ENCODE measurements at places on chromosomes 1 and 21.
A peak's percentile ranks its signal among the peaks of the same experiment; 100 is the strongest.

DNA sequence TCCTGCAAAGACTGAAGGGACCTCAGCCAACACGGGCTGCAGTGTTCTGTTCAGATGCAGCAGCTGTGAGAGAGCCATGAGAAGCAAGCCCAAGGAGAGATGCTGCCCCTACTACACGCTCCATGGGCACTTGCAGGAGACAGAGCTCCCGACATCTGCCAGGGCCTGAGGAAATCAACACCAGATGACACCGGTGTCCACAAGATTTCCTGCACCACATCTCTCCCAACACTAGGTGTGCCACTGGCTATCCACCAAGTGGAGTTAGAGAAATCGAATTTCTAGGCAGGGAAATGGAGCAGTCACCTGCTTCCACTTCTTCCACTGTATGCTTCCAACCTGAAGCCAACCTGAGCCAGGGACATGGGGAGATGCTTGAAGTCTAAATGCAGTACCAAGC is 445.3 kb downstream of the RWDD3 start:
- DNase-seq = no peak

DNA sequence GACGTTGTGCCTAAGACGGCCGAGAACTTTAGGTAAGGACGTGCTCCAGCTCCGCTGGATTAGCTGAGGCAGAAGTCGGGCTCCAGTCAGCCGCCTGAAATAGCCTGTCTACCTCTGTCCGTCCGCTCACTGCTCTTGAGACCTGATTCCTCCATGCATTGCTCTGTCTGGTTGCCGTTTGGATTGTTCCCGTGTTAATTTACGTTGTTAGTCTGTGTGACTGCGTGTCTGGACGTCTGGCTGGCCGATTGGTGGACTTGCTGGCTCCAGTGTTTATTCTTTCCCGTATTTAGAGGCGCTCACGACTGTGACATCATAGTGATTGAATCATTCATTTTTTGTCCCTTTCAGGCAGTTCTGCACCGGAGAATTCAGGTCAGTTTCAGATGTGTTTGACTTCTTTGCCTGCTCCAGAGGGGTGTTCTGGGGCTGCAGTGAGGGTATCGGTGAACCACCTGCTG is 684 bp downstream of the PPIH start:
- no peak for DNase-seq

GRCh38 chr1:195964516-195964915 is 643.7 kb downstream of the KCNT2 start:
- DNase-seq = no peak

DNA sequence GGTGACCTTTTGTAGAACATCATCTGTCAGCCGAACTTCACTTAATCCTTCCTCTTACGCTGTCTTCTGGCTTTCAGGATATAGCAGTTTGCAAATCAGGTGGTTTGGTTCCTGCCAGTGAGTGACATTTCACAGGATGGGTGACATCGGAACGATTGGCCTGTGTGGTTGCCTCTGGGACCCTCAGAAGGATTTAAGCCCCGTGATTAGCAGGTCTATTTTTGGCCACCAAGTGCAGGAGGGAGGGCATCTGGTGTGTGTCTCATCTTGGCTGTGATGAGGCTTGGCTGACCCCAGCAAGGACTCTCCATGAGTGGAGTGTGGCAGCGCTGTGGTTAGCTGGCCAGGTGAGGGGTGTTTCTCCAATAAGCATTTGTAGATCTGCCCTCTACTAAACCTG is 407.6 kb upstream of the VAMP3 start:
- DNase-seq = no peak

DNA sequence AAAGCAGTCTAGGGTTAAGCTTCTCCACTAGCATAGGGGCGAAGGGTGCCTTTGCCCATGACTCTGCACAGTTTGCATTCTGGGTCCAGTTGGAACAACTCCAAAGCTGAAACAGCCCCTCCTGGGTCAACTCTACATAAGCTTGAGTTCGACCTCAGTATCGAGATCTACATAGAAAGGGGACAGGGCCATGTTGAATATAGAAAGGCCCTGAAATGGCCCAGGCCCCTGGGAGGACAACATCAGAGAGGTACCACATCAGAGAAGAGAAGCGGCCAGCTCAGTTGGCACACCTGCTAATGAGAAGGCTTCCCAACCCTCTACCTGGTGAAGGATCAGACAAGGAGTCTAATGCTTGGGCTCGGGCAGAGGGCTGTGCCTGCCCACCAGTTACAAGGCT is 1.6 kb downstream of the DENND2D start:
- DNase-seq = no peak

DNA sequence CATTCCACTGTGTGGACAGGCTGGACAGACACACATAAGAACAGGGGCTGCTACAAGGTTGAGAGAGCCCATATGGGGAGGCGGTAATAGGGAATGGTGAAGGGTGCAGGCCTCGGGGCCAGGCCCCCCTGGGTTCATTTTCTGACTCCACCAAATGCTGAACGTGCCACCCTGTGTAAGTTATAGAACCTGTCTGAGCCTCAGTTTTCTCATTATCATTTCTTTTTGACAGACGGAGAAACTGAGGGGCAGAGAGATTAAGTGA is 569.5 kb downstream of the PTPRU start:
- DNase-seq = no peak

DNA sequence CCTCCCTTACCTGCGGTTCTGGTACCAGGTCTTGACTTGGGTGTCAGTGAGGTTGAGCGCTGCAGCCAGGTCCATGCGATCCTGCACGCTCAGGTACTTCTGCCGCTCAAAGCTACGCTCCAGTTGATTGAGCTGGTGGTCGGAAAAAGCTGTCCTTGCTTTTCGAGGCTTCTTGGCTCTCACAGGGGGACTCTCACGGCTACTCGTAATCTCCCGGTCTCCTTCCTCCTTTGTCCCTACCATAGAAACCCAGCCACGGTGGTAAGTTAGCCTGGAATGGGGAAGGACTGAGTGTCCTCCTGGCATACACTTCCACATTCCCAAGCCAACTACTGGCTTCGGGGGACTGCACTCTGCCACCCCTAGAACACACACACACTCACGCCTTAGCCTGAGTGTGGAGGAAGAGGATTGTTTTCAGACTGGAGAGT is 2.6 kb downstream of the BARHL2 start:
- DNase-seq = no peak

DNA sequence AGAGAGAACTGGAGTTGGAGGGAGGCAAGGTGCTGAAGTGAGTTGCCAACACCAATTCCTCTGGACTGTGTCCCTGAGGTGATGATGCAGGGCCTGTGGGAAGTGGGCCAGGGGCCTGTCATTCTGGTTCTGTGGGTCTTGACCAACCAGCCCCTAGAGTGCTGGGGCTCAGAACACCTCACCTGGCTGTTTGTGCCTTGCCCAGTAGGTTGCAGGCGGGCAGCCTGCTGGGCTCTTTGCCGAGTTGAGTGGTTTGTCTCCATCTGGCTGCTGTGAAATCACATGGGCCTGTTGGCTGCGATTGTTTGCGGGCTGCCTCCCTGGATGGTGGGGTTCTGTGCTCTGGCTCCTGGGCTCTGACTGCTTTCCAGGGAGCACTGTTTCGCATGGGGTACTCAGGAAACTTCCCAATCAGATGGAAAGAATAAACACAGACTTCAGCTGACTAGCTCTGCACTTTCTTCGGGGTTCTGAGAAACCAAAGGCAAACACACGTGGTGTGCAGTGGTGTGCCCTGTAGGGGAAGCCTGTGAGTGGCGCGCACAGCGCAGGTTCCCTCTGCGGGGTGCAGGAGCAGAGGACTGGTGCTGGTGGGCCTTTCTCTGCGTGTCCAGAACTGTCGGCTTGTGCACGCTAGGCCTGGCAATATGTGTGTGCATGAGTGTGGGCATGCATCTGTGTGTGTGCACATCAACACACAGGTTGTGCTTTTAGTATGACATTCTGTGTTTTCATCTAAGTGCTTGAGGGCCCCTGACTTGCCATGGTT is 95.1 kb downstream of the RHOU start:
- no peak for DNase-seq

DNA sequence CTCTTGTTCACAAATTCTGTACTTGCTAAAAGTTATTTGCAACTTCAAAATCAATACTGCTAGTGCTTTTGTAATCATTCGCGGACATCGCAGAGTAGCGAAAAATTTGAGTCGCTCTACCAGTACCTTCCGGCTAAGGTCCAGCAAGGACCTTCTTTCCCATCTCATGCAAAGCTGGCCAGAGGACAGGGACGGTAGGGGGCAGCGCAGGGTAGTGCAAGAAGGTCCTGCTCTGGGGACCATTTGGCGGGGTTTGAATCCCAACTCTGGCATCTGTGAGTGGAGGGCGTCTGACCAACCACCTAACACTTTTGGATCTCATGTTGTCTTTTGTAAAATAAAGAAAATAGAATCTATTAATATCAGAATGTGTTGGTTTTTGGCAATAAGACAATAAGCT is 258.3 kb downstream of the SPATA17 start:
- DNase-seq = no peak

GRCh38 chr1:106889583-106889982 is 166.9 kb upstream of the PRMT6 start:
- no peak for DNase-seq

DNA sequence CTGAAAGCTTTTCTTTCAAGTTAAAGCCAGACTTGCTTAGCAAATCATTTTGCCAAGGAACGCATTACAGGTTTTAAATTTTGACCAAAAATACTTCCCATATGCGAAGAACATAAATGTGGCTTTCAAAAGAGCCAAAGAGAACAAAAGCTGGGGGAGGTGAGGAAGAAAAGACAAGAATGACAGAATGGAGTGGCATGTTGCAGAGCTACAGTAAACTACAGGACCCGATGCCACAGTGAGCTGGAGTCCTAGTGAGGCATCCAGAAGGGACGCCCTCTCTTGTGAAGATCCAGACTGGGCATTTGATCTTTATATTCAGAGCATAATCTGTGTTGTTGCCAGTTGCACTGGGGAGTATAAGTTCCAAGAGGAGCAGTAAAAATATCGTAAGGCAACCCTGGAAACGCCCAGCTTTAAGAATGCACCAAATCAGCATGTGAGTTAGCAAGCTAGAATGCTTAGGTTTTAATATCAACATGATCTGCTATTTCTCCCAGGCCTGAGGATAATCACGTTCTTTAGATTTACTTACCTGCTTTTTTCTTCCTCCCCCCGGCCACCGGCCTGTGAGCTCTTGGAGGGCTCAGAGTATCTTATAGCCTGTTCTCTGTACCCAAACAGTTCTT is 48.4 kb upstream of the HOOK1 start:
- no peak for DNase-seq

GRCh38 chr1:164559342-164560051 is 513 bp downstream of the PBX1 start:
- no peak for DNase-seq

- DNase-seq = no peak
Measured at GRCh38 chr1:116918714-116919357, 9.1 kb downstream of the PTGFRN start.

DNA sequence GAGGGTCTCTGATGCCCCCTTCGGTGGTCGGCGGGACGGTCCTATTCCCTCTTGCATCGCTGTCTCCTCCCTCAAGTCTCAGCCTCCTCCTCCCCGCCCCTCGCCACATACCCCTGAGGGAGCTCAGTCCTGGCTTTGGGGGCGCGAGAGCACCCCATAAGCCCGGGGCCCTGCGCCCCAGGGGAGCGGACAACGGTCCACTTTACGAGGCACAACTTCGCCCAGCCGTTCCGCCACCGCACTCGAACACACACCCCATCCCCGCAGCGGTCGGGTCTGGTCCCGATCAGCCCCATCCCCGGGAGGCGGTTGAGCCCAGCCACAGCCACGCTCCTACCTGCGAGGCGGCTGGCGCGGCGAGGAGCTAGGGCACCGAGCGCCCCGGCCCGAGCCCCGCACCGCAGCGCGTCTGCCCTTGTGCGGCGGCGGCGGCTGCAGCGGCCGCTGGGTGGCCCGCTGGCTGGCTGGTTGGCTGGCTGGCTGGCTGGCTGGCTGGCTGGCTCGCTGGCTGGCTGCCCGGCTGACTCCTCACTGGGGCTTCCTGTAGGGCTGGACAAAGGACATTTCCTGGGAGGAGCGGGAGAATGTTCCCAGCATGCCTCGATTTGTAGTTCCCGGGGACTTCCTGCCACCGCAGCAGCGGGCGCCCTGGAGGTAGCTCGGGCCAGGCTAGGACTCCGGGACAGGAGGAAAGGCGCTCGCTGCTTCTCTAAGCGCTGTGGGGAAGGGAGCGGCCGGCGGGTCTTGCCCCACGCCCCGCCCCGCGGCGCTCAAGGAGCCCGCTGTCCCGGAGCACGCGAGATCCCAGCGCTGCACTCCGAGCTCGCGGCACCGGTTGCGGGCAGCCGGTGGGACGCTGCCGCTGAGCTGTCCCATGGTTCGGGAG is at the start of gene ZNF697:
TSS of gene ZNF697 (minus strand) at position 533 of the 886 bp plus-strand sequence. CDS start 22,166 bp downstream, outside the sequence.
- peak; percentile 93 for DNase-seq

DNA sequence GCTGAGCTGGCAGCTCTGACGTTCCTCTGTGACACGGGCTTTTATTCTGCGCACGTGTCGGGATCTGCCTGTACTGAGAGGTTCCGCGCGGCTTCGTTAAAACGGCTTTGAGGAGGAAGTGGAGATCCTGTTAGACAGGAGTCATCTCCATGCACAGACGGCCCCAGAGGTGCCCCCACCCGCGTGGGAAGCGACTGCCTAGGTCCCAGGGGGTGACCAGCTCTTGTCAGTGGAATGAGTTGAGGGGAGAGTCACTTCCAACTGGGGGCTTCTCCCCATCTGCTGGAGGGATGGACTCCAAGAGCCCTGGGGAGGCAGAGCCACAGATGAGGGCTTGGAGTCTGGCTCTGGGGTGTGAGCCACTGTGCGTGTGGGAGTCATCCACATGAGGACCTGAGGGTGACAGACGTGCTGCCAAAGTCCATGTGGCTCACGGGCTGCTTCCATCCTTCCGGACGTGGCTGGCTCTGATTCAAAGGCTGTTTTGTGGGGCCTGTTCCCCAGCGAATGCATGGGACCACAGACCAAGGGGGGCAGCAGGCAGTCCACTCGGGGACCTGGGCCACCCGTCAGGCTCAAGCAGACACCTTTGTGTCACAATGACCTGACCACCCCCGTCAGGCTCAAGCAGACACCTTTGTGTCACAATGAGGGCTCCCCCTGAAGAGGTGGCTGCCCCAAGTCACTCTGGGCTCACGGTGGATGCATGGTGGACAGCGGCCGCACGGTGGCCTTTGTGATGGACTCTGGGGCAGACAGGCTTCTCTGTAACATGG is 26.8 kb downstream of the PTTG1IP start:
- DNase-seq = no peak

DNA sequence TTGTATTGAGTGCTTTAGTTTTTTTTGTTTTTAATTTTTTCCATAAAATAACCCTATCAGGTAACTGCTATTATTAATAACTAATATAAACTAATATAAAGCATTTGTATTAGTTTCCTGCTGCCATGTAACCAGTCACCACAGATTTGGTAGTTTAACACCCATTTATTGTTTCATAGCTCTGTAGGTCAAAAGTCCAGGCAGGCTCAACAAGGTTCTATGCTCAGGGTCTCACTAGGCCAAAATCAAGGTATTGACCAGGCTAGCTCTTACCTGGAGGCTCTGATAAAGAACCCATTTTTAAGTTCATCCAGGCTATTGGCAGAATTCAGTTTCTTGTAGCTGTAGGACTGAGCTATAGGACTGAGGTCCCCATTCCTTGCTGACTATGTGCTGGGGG is 189.4 kb downstream of the DAB1 start:
- no peak for DNase-seq

- DNase-seq = no peak
Measured at GRCh38 chr1:183100361-183100974, 77.2 kb downstream of the LAMC1 start.

GRCh38 chr21:15293240-15293639 is 228.4 kb upstream of the NRIP1 start:
- DNase-seq = peak; percentile 87

GRCh38 chr1:213573648-213574009 is 414.1 kb upstream of the PROX1 start:
- no peak for DNase-seq
